Motor neuron (in vitro differentiated cells): ENCODE measurements at places on chromosomes 2 and 18. TPM values are rescaled to one million over a fixed set of nuclear protein-coding genes. Genes with fewer than 3 reads are reported as not detected.

AKAIN1 gene
- total RNA-seq: 1.3 TPM in 1 of 2 replicates, not detected in the other

SRD5A2 gene
- 0.10 and 0.19 TPM in 2 replicates for total RNA-seq

CABYR gene
- 4.2 and 6.5 TPM in 2 replicates for total RNA-seq

RUFY4 gene
- 0.05 and 0.21 TPM in 2 replicates for total RNA-seq

ANKRD29 gene
- total RNA-seq: 5.2 and 6.0 TPM in 2 replicates

LYPD1 gene
- 26.6 and 28.8 TPM in 2 replicates for total RNA-seq

SERPINB7 gene
- total RNA-seq: not detected in 2 replicates

MGAT4A gene
- 14.6 and 15.0 TPM in 2 replicates for total RNA-seq

CGREF1 gene
- total RNA-seq: 18.3 and 27.3 TPM in 2 replicates

CTAGE1 gene
- total RNA-seq: 0.13 TPM in 1 of 2 replicates, not detected in the other

REG1B gene
- not detected in 2 replicates for total RNA-seq

CABLES1 gene
- 2.6 and 2.8 TPM in 2 replicates for total RNA-seq

DCDC2C gene
- total RNA-seq: not detected in 2 replicates

TGFA gene
- 0.57 and 1.4 TPM in 2 replicates for total RNA-seq

LYPD6B gene
- 2.1 and 2.8 TPM in 2 replicates for total RNA-seq

ERBB4 gene
- total RNA-seq: 0.14 and 0.34 TPM in 2 replicates

CHRND gene
- total RNA-seq: 0.29 and 0.37 TPM in 2 replicates

ANO7 gene
- 0.54 and 1.5 TPM in 2 replicates for total RNA-seq

LHCGR gene
- total RNA-seq: 0.63 TPM in 1 of 2 replicates, not detected in the other

BOLL gene
- total RNA-seq: 0.18 and 1.2 TPM in 2 replicates

CXCR4 gene
- 29.7 and 34.3 TPM in 2 replicates for total RNA-seq

SFT2D3 gene
- 0.78 TPM in 2 replicates for total RNA-seq

RAB6C gene
- 0.25 and 0.32 TPM in 2 replicates for total RNA-seq

HMSD gene
- total RNA-seq: 0.50 TPM in 1 of 2 replicates, not detected in the other

TMEFF2 gene
- total RNA-seq: 0.35 TPM in 1 of 2 replicates, not detected in the other

KIF1A gene
- 107 and 113 TPM in 2 replicates for total RNA-seq

CNRIP1 gene
- total RNA-seq: 45.5 and 48.3 TPM in 2 replicates

DSG2 gene
- 6.2 and 7.6 TPM in 2 replicates for total RNA-seq

DAW1 gene
- 28.3 and 28.5 TPM in 2 replicates for total RNA-seq

TIGD1 gene
- 5.7 and 6.6 TPM in 2 replicates for total RNA-seq

HOXD3 gene
- total RNA-seq: 47.6 and 49.9 TPM in 2 replicates

TUBA3E gene
- total RNA-seq: 0.19 and 0.49 TPM in 2 replicates

BOLA3 gene
- 41.9 and 51.5 TPM in 2 replicates for total RNA-seq

GALNT14 gene
- total RNA-seq: 12.2 and 17.0 TPM in 2 replicates

VAPA gene
- 115 and 117 TPM in 2 replicates for total RNA-seq

TTR gene
- not detected in 2 replicates for total RNA-seq

HSPE1 gene
- 173 and 192 TPM in 2 replicates for total RNA-seq

EDAR gene
- 1.00 and 2.2 TPM in 2 replicates for total RNA-seq

MYO1B gene
- total RNA-seq: 35.6 and 39.2 TPM in 2 replicates

MYO7B gene
- 0.07 TPM in 1 of 2 replicates, not detected in the other for total RNA-seq

ID2 gene
- 56.5 and 57.8 TPM in 2 replicates for total RNA-seq

CRYGD gene
- 0.44 and 1.1 TPM in 2 replicates for total RNA-seq

SCN7A gene
- total RNA-seq: 1.1 and 1.8 TPM in 2 replicates

KCNG3 gene
- total RNA-seq: 0.55 and 0.67 TPM in 2 replicates

NAPG gene
- 42.4 and 46.0 TPM in 2 replicates for total RNA-seq

IL36B gene
- not detected in 2 replicates for total RNA-seq

ERFE gene
- total RNA-seq: 1.7 and 2.9 TPM in 2 replicates

LONRF2 gene
- total RNA-seq: 0.10 and 0.11 TPM in 2 replicates

SFTPB gene
- total RNA-seq: 0.40 and 1.1 TPM in 2 replicates

CMPK2 gene
- total RNA-seq: 1.0 and 1.3 TPM in 2 replicates

DSC1 gene
- not detected in 2 replicates for total RNA-seq

ANKRD62 gene
- not detected in 2 replicates for total RNA-seq
